ENCODE measurements at places on chromosomes 1 and 21.

- no peak for DNase-seq
Observed at GRCh38 chr1:116152950-116153691, 41.9 kb downstream of the MAB21L3 start.

DNA sequence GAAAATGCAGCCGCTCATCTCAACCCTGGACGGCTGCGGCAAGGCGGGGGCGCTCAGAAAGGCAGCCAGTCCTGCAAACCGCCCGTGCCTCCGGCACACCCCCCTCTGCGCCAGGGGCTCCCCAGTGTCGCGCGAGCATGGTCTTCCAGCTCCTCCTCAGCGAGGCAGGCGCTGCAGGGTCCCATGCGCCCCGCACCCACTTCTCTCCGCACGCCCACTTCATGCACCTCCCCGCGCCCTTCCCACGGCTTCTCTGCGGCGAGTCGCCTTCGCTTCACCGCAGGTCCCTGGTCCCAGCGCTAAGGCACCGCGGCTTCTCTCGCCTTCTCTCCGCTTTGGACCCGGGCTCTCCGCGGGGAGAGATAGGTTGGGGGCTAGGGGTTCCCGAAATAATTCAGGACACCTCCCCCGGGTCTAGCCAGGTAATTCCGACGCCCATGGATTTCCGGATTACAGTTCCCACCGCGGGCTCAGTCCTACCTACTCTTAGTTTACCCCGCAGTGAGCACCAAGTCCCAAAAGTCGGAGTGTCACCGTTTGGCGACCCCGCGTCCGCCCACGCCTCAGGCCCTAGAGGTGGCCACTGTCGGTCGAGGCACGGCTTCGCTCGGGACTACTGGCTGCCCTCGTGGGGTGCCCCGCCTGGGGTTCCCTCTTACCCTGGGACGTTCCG lies 67.5 kb downstream of the SYT2 start:
- DNase-seq: no peak

DNA sequence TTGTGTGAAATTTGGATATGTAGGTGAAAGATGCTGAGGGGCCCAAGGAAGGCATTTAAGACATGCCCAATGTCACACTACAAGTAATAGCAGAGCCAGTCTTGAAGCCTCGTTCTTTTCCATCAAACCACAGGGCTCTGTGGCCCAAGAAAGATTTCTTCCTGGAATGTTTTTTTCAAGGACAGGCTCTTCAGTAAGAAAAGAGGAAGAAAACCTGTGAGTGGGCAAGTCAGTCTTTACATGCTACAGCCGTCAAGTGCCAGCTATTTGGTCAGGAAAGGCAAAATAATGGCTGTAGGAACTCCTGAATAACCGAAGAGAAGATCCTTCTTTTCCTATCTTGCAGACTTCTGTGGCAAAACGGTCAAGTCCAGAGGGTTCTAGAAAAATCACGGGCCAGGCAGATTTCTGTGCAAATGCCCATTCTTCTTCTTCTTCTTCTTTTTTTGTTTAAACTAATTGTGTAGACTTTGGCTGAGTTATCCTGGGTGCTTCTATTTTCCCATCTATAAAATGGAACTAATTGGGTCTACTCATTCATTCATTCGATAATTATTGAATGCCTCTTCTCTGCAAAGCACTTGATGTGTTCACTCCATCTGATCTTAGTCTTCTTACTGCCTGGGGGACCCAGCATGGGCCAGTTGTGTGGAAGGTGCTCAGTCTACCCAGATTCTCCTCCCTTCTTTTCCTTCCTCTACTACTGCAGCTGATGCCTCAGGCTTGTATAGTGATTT lies 1.9 kb upstream of the ID3 start:
- DNase-seq: no peak

DNA sequence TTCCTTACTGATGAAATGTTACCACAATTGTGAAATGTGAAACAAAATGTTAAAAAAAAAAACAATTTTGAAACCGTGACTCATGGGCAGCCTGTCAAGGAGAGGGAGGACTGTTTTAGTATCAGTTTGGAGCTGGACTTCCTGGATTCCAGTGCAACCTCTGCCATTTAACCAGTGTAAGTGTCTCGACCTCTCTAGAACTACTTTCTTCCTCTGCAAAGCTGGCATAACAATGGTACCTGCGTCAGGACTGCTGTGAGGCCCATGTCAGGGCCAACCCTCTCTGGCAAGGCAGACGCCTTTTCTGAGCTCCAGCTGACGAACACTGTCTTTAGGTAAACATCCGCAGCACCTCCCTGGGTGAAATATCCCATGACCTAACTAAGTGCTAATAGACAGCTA lies 20.9 kb downstream of the URB1 start:
- DNase-seq: no peak

- no peak for DNase-seq
Observed at GRCh38 chr1:183918589-183918988, 113.7 kb downstream of the RGL1 start.

Measured in activated CD4-positive, alpha-beta memory T cell treated with anti-CD3 and anti-CD28 coated beads for 36 hours (primary cell).